ENCODE measurements at places on chromosomes 3 and 15. TPM values are rescaled to one million over a fixed set of nuclear protein-coding genes. Genes with fewer than 3 reads are reported as not detected.

GRCh38 chr15:58026051-58026450, 39.5 kb downstream of the ALDH1A2 start:
- H3K27me3 ChIP-seq: no peaks in the 10 kb centered on the region
- no peak overlapping the region for H3K4me3 ChIP-seq
- no peaks in the 10 kb centered on the region for H3K4me1 ChIP-seq

Gene IFT122
- 21.4 TPM for total RNA-seq

DNA sequence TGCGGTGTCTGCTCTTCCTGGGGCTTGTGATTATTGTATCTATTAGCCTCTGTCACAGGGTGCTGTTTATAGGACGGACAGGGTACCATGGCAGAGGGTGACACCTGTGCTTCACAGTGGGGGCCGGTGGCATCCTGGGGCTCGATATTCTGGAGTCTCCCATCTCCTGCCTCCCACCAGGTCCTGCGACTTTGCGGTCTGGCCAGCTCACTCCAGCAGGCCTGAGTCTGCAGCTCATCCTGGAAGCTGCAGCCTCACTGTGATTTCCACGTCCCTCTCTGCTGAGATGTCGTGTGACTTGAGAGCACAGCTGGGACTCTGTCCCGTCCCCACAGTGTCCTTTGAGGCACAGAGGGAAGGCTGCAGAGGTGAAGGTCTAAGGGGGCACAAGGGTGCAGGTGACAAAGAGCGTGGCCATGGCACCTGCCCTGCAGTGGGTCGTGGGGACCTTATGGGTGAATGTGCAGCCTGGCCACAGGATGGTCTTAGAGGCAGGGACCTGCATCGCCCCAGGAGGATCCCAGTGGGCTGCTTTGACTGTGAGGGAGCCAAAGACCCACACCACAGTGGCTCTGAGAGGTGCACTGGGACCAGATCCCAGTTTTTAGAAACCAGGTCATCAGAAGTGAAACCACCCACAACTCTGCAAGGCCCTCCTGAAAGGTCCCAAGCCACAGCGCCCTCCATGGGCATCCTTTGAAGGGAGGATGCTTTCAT, 172.8 kb downstream of the KLF13 start:
- H3K4me1 ChIP-seq: no peaks in the 10 kb centered on the region
- H3K36me3 ChIP-seq: no peaks in the 10 kb centered on the region
- H3K27me3 ChIP-seq: no peaks in the 10 kb centered on the region
- no peak overlapping the region for H3K4me3 ChIP-seq
- H3K27ac ChIP-seq: no peak overlapping the region

- H3K27me3 ChIP-seq: no peaks in the 10 kb centered on the region
- no peak for DNase-seq
- H3K27ac ChIP-seq: no peak overlapping the region
Observed at GRCh38 chr15:36673039-36673438, 93.6 kb downstream of the CDIN1 start.

GRCh38 chr3:52533623-52534280, at the start of gene NT5DC2:
Gene NT5DC2, minus strand, starts transcription at chr3:52533857. Its CDS starts 120 bp downstream, at chr3:52533737.
- peak within 1 kb of the TSS; percentile 91 for H3K27ac ChIP-seq
- no peaks in the 10 kb centered on the region for H3K27me3 ChIP-seq
- H3K36me3 ChIP-seq: no peaks in the 10 kb centered on the region

Gene GOLGA8H
- 0.79 TPM for total RNA-seq

DNA sequence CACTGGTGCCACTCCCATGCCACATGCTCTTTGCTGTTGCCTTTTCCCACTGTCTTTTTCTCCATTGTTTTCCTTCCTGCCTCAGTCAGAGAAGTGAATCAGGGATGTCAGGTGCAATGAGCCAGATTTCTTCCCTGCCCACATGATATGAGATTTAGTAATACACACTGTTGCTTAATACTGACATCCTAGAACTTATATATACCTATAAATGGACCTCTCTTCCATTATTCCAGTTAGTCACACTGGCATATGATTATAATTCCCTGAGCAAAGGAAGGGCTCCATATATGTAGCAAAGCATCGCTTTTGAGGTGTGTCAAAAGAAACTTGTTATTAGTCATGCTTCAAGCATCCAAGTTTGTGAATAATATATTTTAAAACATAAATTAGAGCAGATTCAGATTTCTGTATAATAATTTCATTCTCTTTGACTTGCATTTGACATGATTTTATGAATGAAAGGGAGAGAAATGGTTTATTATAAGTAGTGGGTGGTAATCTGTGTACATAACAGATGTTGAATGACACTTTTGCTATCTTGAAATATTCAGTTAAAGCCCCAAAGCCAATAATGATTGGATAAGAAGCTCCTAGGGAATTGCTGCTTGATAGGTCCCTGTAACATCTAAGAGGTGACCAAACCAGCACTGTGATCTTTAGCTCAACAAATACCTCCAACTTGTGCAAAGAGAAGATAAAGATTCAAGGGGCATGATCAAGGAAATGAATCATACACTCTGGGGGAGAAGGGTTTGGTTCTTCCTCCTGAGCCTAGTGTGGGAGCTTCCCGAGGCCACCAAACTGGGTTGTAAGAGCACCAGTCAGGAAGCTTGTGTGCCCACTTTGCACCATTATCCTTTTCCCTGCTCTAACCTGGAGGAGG, 48.6 kb downstream of the CHST2 start:
- DNase-seq: no peak

GRCh38 chr3:122681284-122681973, 790 bp downstream of the PARP14 start:
- no peaks in the 10 kb centered on the region for H3K36me3 ChIP-seq
- peak overlapping the region; percentile 68 for H3K27ac ChIP-seq
- peaks cover 13% of the 10 kb centered on the region for H3K4me1 ChIP-seq
- H3K4me3 ChIP-seq: peak overlapping the region; percentile 77
- H3K27me3 ChIP-seq: no peaks in the 10 kb centered on the region

DNA sequence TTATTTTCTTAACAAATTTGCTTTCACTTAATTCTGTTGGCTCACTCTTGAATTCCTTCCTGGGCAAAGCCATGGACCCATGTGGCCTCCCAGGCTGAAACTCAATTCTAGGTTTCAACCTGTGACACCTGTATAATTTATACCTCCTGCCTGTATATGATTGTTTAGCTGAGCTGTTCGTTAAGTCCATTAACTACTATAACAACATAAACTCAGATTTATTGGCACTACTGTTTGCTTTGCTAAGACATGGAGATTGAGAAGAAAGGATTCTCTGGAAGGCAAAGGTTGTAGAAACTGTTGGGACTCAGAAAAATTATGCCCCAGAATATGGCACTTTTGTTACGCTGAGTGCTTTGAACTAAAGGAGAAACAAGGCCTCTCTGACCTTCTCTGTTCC, 26.7 kb upstream of the CCDC50 start:
- H3K4me3 ChIP-seq: no peak overlapping the region
- no peaks in the 10 kb centered on the region for H3K36me3 ChIP-seq
- DNase-seq: no peak
- H3K4me1 ChIP-seq: no peaks in the 10 kb centered on the region

DNA sequence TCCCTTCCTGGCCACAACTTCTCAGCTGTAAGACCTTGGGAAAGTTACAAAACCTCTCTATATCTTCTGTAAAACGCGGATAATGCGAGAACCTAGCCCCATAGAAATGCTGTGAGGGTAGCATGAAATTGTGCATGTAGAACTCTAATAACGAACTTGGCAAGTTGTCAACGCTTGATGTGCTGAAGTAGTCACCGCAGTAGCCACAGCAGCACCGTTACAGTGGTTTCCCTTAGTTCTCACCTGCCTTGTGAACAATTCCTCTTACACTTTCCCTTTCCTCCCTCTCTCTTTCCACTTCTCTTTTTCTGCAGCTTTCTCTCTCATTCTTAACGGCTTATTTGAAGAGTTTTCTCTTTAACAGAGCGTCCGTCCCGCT, 447 bp upstream of the SHQ1 start:
- no peaks in the 10 kb centered on the region for H3K36me3 ChIP-seq
- H3K4me1 ChIP-seq: peaks cover 4% of the 10 kb centered on the region
- H3K27ac ChIP-seq: no peak overlapping the region
- peak overlapping the region; percentile 85 for H3K4me3 ChIP-seq
- H3K27me3 ChIP-seq: no peaks in the 10 kb centered on the region
- no peak for DNase-seq

DNA sequence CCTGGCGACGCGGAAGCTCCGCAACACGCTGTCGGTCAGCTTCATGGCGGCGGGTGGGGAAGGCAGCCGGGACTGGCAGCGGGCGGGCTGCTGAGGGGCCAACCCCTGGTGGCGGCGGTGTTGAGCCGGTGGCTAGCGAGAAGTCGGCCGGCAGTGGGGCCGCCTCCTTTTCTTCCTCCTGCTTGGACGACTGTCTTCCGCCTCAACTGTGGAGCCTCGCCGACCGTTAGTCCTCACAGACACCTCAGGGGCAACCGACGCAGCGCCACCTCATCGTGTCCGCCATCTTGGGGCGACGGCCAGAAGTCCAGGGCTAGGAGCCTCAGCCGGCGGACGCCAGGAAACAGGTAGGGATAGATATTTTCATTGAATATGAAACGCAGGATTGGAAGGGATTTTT, 875.1 kb downstream of the NSUN3 start:
- no peaks in the 10 kb centered on the region for H3K27me3 ChIP-seq
- no peaks in the 10 kb centered on the region for H3K36me3 ChIP-seq
- no peak overlapping the region for H3K27ac ChIP-seq
- DNase-seq: no peak

Gene ARPIN
- 8.8 TPM for total RNA-seq

DNA sequence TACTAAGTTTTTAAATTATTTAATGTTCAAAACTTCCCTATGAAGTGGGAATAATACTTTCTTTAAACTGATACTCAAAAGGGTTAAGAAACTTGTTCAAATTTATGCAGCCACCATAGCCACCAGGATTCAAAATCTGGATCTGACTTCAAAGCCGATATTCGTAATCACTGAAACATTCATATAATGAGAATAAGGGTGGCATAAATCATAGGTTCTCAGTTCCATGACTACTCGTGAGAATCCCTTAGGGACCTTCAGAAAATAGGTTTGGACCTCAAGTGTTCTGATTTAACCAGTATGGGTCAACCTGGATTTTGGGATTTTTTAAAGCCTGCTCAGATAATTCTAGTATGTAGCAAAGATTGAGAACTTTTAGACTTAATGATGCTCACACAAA, 160.6 kb downstream of the RBMS3 start:
- no peak overlapping the region for H3K4me3 ChIP-seq
- H3K27ac ChIP-seq: no peak overlapping the region
- H3K36me3 ChIP-seq: no peaks in the 10 kb centered on the region
- H3K4me1 ChIP-seq: no peaks in the 10 kb centered on the region
- no peaks in the 10 kb centered on the region for H3K27me3 ChIP-seq
